ENCODE measurements at places on chromosomes 5 and 9.
A peak's percentile ranks its signal among the peaks of the same experiment; 100 is the strongest.

DNA sequence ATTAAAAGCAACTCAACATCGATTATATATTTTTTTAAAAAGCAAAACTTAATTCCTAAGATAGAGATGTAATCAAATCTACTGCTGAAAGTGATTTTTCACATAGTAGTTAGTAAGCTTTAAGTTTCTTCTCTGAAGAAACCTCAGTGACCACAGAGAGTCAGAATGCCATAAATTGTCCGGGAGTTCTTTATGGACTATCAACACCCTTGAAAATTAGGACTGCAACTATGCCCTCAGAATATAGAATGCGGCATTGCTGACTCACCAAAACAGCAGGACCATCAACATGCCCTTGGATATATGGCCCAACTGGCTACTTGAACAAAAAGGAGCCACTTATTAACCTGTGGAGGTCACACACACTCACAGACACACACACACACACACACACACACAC is 228.9 kb upstream of the SNX2 start:
- DNase-seq = no peak

GRCh38 chr5:178113141-178113787 is at the start of gene N4BP3:
N4BP3 (plus strand) TSS chr5:178113532; CDS start chr5:178119584, 6,052 bp downstream.
- DNase-seq = peak; percentile 10

DNA sequence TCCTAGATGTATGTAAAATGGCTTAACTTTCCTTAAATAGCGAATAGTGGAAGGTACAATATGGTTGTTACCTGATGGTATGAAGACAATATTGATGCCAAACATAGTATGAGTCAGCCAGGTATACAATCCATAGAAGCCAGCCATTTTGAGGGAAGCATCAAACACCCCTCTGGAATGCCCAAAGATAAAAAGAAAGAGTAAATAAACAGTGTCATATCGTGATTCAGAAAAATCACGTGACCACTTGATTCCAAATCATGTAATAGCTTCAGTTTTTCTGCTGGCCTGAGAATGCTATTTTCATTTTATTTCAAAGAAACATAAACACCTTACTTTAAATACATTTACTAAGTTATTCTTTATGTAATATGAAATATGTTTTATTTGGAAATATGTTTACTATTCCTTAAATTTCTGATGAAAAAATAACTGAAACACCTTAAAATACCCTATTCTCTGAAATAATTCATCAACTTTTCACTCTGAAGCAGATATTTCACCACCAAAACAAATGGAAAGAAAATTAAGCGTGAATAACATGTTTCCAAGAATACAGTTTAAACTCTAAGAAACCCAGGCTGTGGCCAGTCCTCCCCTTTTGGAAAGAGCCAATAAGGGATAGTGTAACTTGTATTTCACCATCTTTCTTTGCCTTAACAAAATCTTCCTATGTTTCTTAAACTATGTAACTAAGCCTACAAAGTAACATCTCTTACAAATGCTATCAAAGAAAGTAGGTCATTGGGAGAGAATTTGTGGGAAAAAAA is 24.8 kb upstream of the CTNNAL1 start:
- no peak for DNase-seq

- no peak for DNase-seq
These were observed 223.9 kb downstream of the FANCC start for GRCh38 chr9:95093586-95093985.

- DNase-seq = no peak
These were observed 212.9 kb downstream of the MAPKAP1 start for GRCh38 chr9:125493881-125494652.

- DNase-seq = no peak
These were observed 36.9 kb upstream of the TTC1 start for GRCh38 chr5:159971931-159972461.

DNA sequence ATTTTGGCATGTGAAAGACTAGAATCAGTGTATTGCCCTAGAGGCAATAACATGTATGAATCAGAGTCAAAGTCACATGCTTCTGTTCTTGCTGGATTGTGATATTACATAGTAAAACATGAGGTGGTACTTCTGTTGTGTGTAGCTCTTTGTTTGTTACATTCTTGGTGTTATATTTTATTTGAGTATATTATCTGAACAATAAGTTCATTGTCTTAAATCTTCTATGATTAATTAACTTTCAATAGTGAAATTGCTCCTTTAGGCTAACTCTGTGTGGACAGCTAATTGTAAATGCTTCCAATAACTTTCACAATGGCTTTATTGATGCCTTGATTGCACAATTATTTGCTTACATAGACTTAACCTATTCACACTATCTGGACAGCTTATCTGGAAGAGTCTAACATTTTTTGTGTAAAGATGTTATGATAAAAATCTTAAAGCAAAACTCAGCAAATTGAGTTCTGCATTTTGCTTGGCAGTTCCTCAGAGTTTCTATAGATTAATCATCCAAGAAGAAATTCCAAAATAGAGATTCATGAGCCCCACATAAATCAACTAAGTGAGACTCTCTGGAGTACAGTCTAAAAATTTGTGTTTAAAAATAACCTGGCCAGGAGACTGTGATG is 239.6 kb upstream of the TUSC1 start:
- no peak for DNase-seq

DNA sequence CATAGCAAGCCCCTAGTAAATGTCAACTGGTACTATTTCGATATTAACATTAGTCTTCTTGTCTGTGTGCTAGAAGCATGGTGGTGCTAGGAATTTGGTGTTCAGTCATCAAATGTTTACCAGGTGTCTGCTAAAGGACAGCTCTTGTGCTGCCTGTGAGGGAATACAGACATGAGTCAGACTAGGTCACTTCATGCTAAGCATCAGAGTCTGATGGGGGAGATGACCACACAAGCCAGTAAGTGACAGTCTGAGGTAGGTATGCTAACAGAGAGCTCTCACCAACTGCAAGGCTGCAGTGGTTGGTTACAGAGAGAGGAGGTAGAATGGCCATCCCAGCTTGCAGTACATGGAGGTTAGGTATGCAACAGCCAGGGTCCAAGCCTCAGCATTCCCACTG is 320.9 kb downstream of the CDK5RAP2 start:
- no peak for DNase-seq

- no peak for DNase-seq
These were observed 185.0 kb downstream of the GAPVD1 start for GRCh38 chr9:125446561-125447094.

GRCh38 chr5:158638396-158638795 is 461.3 kb downstream of the EBF1 start:
- no peak for DNase-seq

GRCh38 chr5:119177226-119177625 is 106.3 kb downstream of the DMXL1 start:
- DNase-seq = no peak

DNA sequence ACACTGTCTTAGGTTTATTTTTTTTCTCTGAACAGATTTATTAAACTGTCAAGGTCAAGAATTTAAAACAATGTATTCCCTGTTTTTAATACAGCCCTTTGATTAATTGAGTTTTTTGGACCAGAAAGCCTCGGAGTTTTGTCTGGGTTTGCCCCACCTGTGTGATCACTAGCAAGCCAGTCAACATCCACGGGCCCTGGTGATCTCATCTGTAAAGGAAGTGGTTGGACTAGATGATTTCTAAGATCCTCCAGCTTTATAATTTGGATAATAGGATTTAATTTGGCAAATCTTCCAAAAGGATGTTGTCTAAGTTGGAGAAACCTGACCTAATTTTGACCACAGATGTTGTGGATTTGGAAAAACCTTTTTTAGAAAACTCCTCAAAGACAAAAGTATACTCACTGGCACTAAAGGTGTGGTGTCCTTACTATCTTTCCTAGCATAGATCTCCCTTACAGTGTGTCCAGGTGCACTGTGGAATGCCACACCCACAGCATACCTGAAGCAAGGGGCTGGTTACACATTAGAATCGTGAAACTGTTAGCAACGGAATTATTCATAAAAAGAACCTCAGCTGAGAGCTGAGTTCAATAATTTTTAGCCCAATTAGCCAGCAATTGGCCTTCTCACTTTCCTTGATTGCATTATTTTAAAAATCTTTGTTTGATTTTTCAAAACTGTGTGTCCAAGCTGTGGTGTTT is 195.6 kb upstream of the ELL2 start:
- DNase-seq = no peak

DNA sequence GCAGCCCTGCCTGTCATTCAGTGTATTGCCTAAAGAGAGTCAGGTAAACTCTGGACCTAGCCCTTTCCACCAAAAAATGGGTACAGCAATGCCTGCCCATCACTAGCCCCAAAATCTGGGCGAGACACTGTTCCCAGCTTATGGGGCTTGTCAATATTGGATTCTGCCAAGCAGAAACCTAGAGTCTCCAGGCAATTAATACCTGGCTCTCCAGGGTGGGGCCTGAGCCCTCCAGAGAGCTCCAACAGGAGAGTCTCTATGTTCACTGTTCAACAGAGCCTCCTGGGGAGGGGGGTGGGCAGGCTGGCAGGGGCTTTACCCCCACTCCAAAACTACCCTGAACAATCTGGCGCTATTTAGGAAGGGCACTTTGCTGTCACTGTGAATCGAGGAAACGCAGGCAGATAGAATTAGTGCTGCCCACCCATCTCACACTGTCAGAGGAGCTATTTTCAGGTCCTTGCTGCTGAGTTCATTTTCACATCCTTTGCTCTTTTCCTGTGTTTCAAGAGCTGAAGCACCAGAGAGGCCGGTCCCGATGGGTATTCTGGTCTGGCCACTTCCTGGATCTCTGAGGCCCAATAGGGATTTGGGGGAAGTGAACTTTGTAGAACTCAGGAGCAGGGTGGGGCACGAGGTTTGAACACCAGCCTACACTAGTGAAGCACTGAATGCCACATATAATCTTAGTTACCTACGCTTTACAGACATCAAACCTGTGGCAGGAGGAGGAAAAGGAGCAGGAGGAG is 121.8 kb downstream of the C5orf15 start:
- DNase-seq = no peak
